ENCODE measurements at places on chromosomes 3 and 15. TPM values are rescaled to one million over a fixed set of nuclear protein-coding genes. Genes with fewer than 3 reads are reported as not detected.

The PLSCR5 gene
- total RNA-seq: not detected

The TMEM158 gene
- 0.98 TPM for total RNA-seq

The APOD gene
- 104 TPM for total RNA-seq

The NOX5 gene
- total RNA-seq: not detected

The ALS2CL gene
- total RNA-seq: 22.4 TPM

The CCR3 gene
- not detected for total RNA-seq

The PSTPIP1 gene
- total RNA-seq: 1.4 TPM

The TGFBR2 gene
- total RNA-seq: 83.5 TPM

The ADAMTS7 gene
- 18.8 TPM for total RNA-seq

The SLC6A1 gene
- total RNA-seq: 0.96 TPM

The LRIG1 gene
- total RNA-seq: 100 TPM

The GOLGA8R gene
- total RNA-seq: 5.3 TPM

The CPEB1 gene
- total RNA-seq: 1.5 TPM

The GUCA1C gene
- total RNA-seq: 6.8 TPM

The RFX7 gene
- 12.6 TPM for total RNA-seq

The NUP210 gene
- total RNA-seq: 1.7 TPM

The IL5RA gene
- total RNA-seq: 0.97 TPM

The HRG gene
- not detected for total RNA-seq

Data from heart right ventricle (tissue), 16 donors.